ENCODE measurements at places on chromosomes 3 and 15. TPM values are rescaled to one million over a fixed set of nuclear protein-coding genes. Genes with fewer than 3 reads are reported as not detected.

GRCh38 chr3:56347219-56347871, 120.9 kb downstream of the ERC2 start:
- no peak for DNase-seq

- no peak for DNase-seq
These were observed 561.7 kb upstream of the ALCAM start for GRCh38 chr3:104805042-104805441.

DNA sequence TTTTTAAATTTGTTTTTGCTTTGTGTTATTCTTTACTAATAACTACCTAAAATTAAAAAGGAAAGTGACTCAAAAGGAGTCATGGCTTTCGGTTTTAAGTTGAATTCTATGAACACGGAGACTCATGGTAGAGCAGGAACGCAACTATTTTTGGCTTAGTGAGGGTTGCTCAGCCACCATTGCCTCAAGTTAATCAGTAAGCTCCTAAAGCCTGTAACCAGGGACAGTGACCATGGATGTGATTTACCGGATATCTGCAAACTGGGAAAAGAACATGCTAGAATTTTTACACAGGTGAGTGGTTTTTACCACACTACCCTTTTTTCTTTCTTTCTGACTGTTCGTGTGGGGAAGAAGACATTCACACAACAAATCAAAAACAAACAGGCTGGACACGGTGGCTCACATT, 11.8 kb downstream of the SLC12A8 start:
- DNase-seq, result no peak

GRCh38 chr3:37742121-37742520, 119.6 kb upstream of the CTDSPL start:
- DNase-seq, result no peak

GRCh38 chr15:33011976-33012375, 182.5 kb downstream of the FMN1 start:
- DNase-seq, result no peak

GRCh38 chr3:29181149-29181780, 99.6 kb upstream of the RBMS3 start:
- no peak for DNase-seq

GRCh38 chr3:46202535-46202934, 5.6 kb downstream of the CCR1 start:
- DNase-seq, result no peak

GRCh38 chr15:69013726-69014406, 629 bp upstream of the NOX5 start:
- DNase-seq, result no peak

DNA sequence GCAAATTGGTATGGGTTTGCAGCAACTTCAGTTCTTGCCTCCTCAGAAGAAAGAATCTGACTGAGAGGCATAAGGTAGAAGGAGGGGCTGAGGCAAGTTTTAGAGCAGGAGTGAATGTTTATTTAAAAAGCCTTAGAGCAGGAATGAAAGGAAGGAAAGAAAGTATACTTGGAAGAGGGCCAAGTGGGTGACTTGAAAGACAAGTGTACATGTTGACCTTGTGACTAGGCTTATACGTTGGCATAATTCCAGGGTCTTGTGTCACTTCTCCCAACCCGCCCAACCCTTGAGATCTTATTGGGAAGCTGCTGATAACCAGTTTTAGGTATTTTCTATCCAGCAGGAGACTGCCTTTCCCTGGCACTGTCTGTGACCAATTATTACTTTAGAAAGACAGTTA, 436.9 kb upstream of the ZNF717 start:
- DNase-seq, result no peak

GRCh38 chr3:19070325-19070724, 78.0 kb upstream of the KCNH8 start:
- DNase-seq, result no peak

Gene HYAL1
- polyA plus RNA-seq, result 1.6 TPM

Gene ZDHHC19
- not detected for polyA plus RNA-seq

Gene NRROS
- 2.0 TPM for polyA plus RNA-seq

Gene CYP8B1
- polyA plus RNA-seq, result 0.10 TPM

Gene CIB2
- 8.4 TPM for polyA plus RNA-seq

Gene CFAP20DC
- polyA plus RNA-seq, result not detected
